DMS79 (cell line): ENCODE measurements at places on chromosomes 5 and 9.

GRCh38 chr5:117892360-117892759 lies 1096.0 kb downstream of the DTWD2 start:
- peak; percentile 23 for DNase-seq

DNA sequence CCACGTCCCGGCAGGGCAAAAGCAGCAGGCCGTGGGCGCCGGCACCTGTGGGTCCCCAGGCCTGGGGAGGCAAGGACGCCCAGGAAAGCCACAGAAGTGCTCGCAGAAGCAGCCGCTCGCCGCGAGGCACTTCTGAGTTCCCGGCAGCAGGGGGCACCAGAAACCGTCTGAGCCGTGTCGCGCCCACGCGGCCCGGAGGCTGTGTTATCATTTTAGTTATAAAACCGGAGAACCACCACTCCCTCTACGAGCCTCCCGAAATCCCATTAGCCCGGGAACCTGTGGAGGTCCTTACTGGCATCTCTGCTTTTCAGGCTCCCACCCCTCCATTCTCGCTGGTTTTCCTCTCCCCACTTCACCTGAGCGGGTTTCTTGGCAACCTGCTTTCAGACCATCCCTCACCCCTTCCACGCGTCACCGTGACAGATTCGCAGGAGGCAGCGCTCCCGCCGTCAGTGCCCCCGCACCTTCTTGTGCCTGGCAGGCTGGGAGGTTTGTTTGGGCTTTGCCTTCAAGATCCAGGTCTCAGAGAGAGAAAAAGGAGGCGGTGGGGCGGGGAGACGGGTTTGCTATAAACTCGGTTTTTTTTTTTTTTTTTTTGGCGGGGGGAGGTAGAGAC lies 2.3 kb downstream of the GDNF start:
- peak; percentile 58 for DNase-seq

DNA sequence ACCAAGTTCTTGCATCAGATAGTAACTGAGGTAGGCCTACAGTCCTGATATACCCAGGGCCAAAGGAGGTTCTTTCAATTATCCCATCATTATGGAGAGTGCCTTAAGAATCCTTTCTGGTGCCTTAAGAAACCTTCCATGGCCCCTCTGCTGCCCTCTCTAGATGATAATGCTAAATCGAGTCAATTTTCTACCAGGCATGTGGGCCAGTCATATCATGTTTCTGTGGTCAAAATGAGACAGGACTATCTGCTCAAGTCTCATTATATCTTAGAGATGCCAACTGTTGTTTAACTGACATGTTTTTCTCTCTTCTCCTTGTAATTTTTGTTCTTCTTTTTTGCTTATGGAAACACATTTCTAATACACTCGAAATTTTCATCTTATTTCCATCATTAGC lies 127.6 kb downstream of the EDIL3 start:
- DNase-seq, result no peak

DNA sequence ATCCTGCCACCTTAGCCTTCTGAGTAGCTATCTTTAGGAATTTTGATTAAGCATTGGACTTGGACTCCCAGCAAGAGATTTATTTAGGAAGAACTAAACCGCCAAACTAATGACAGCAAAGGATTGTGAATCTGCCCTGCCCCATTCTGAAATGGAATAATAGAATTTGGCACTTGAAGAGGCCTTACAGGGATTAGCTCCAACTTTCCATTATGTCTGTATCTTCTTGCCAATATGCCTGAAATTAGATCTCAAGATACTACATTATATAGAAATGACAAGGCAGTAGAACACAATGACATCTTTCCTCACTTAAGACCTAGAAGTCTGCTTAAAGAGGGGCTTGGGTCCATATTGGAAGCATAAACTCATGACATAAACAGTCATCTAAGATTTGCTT lies 77.0 kb upstream of the DPYSL3 start:
- no peak for DNase-seq

DNA sequence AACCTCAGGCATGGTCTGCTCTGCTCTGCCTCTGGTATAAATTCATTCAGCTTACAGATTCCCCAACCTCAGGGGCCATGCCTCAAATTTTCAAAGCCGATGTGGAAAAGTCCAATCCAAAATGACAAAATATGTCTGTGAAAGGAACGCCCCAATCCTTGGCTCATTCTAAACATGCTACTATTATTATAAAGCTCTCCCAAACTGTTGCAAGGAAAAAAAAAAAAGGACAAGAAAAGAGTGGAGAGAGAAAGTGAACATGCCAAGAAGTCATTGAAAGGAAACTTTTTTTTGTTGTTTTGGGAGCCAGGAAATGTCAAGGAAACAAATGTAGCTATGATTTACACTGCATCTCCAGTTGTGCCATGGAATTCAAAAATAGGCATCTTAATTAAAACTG lies 3.8 kb downstream of the COL23A1 start:
- DNase-seq, result no peak

DNA sequence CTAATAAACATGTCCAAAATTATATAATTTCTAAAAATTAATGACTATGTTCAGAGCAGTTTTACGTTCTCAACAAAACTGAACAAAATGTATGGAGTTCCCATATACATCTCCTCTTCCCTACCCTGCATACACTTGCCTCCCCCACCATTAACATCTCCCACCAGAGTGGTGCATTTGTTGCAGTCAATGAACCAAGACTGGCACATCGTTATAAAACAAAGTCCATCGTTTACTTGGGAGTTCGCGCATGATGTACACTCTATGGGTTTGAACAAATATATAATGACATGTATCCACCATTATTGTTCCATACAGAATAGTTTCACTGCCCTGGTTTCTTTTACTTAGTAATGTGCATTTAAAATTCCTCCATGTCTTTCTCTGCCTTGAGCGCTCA lies 130.1 kb downstream of the APBA1 start:
- peak; percentile 13 for DNase-seq

DNA sequence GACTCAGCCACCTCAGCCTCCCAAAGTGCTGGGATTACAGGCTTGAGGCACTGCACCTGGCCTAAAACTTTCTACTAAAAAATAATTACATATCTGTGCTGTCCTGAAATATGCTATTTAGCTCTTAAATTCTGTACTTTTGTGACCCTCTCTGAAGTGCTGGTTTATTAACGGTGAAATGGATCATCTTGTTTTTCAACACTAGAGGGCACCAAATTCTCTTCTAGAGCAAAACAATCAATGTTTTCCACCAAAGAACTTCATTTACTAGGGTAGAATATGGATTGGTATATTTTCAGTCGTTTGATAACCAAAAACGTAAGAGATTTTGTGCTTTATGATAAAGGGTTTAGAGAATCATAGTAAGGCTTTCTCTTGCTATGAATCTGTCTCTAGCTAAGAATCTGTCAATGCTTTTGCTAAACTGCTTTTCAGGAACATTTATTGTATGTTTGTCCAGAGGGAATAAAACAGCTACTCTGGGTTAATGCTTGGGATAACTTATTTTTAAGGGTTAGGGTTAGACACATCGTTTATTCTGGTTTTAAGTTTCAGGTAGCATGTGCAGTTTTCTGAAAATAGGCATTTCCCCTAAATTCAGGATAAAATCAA lies 63.6 kb downstream of the RNF180 start:
- DNase-seq, result no peak

DNA sequence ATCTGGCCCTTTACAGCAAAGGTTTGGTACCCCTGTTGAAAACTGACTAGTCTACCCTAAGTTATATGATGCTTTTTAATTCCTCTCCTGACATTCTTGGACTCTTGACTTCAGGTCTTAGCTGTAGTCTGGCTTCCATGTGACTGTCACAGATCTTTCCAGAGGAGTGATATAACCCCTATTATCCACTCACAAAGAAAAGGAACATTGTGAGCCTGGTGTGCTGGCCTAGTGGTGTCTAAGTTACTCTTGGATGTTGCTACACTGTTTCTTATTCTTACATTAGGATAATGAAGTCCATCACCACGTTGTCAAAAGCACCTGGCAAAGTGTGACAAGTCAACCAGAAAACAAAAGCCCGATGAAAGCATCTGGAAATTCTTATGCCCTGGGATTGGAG lies 49.8 kb downstream of the RAD23B start:
- DNase-seq, result no peak

DNA sequence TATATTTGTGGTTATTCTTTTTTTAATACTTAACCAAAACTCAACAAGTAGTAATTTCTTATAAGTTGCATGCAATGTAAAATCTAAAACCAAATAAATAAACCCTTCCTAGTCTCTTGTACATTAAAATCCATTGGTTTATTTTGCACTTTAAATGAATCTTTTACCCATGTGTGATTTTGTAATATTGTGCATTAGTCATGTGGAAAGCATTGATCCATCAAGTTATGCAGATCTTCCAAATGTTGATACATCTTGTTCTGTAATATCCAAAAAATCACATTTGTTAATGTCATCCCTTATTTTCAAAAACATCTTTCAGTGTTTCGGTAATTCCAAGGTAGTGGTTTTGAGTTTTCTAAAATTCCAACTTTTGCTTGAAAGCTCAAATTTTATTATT lies 63.3 kb downstream of the CWC27 start:
- DNase-seq, result no peak

- no peak for DNase-seq
These were observed 161.2 kb downstream of the FGF18 start for GRCh38 chr5:171580502-171581265.

- DNase-seq, result no peak
These were observed 281.9 kb downstream of the GAS1 start for GRCh38 chr9:86665416-86665815.

DNA sequence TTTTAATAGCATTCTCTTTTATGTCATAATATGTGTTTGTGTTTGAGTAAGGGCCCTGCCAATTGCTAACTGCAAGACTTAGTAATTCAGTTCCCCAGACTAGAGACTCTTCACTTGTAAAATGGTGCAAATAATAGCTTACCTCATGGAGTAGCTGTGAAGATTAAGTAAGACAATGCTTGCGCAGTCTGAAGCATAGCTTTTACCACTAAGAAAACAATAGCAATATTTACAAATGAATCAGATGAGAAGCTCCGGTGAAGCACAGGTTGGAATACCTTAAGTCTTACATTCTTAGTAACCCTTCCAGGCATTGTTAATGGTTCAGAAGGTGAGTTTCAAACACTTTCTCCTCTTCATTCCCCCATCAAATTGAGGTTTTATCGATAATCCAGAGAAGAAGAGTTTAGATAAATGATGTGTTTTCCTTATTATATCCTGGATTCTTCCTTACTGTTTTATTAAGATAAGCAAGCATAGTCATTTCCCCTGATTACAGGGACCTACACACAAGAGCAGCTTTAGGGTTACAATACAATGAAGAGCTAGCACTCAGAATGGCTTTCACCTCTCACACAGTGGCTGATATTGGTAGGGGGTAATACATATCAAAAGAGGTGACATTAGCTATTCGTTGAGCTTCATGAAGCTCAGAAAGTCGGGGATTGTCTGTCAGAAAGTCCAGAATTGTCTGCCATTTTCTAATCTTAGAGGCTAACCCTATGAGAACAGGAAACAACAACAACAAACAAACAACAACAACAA lies 96.4 kb upstream of the EDIL3 start:
- no peak for DNase-seq

- no peak for DNase-seq
These were observed 161.5 kb downstream of the ENTREP1 start for GRCh38 chr9:69486498-69486897.

DNA sequence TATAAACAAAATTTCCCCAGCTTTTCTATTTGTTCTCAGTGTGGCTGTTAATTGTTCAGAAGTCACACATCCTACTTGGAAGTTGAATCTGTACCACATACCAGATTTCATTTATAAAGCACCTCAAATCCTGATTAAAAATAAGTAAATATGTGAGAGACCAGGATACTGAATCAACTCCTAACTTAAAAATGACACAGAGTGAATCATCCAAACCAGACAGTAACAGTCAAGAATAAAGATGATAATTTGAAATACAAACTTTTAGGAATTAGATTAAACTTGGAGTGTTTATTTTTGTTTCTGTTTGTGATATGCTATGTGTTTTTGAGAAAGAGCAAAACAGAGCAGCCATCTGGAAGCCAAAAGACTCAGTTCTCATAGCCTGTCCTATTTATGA lies 633.2 kb upstream of the RORB start:
- no peak for DNase-seq

GRCh38 chr5:9063615-9064245 lies 482.1 kb downstream of the SEMA5A start:
- no peak for DNase-seq

DNA sequence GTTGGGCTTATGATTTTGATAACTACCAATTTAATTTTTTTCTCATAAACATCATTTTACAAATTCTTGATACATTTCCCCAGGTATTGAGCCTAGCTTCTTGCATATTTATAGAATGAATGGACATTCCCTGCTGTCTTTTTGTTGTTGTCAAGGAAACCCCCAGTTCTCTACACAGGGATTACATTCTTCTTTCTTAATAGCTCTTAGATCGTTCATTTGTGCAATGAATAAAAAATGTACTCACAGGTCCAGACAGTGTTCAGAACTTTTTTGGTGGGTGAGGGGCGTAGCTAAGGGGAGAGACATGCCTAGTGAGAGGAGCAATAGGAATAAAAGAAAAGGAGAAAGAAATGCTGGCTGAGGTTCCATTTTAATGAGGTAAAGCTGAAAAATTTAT lies 58.6 kb downstream of the VCAN start:
- no peak for DNase-seq

- no peak for DNase-seq
These were observed 413 bp upstream of the AUH start for GRCh38 chr9:91362051-91362611.

DNA sequence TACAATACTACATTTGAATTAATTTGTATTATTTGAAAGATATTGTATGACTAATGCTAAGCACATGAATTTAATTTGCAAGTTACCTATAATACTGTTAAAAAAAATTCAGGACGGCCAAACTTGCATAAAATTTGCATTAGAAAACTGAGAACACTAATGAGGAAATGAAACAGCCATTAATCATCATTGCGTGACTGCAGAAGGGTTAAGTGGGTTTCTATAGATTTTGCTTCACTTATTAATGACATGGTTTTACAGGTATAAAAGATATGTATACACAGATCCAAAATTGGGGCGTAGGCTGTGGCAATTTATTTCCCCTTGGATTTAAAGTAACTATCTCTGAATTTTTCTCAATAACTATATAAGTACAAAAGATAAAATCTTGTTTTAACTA lies 882.6 kb downstream of the PTPRD start:
- DNase-seq, result no peak

- no peak for DNase-seq
These were observed 54.5 kb upstream of the RAD23B start for GRCh38 chr9:107228496-107229039.

- DNase-seq, result no peak
These were observed 96.6 kb upstream of the DMRT1 start for GRCh38 chr9:744790-745484.
